Effector CD4-positive, alpha-beta T cell (primary cell): ENCODE measurements at places on chromosomes 7 and 10.

GRCh38 chr10:15864419-15864818, 4.1 kb upstream of the MINDY3 start:
- DNase-seq: no peak

DNA sequence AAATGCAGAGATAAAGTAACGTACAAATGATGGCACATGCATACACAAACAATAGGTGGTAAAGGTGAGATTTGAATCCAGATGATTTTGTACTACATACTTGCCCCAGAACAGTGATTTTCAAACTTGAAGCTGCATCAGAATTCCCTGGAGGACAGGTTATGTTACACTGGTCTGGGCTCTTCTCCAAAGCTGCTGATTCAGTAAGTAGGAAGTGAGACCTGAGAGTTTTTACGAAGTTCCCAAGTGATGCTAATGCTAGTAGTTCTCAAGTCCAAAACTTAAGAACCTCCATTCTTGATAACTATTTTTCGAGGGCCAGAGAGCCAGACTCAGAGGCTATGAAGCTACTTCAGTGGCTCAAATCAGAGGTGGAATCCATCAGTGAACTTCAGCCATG, 159.0 kb upstream of the POM121L12 start:
- DNase-seq: no peak

DNA sequence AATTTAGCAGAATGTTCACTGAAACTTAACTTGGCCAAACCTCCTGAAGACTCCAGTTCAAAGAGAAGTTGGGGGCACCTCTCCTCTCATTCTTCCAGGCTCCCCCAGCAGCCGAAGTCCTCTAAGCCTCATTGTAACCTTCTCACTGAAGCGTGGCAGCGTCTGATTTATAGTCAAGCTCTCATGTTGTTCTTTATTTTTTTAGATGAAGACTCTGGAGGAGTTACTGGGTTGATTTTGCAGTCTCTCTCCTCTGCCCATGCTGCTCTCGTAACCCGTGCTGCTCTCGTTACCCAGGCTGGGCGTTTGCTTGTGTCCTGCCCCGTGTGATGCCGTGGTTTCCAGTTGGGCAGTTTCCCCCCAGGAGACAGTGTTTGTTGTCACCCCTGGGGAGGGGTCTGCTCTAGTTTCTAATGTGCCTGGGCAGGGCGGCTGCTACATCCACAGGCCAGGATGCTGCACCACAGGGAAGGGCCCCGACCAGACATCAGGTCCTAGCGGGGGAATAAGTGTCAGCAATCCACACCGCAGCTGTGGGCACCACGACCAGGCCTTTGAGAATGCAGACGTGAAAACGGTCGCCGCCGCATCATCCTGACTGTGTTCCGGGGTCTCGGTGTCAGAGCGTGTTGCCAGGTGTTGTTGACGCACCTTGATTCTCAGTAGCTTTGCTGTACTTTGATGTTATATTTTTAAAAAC, 65.2 kb downstream of the WDR37 start:
- DNase-seq: no peak

- no peak for DNase-seq
Measured at GRCh38 chr7:96671854-96672253, 37.8 kb downstream of the SEM1 start.
